K562 (cell line): ENCODE measurements at places on chromosomes 3 and 15. TPM values are rescaled to one million over a fixed set of nuclear protein-coding genes. Genes with fewer than 3 reads are reported as not detected.
A peak's percentile ranks its signal among the peaks of the same experiment; 100 is the strongest.

- DNase-seq = no peak
Measured at GRCh38 chr3:37097776-37098175, 76.6 kb downstream of the LRRFIP2 start.

GRCh38 chr3:188320757-188321156 is 166.8 kb downstream of the LPP start:
- no peak for DNase-seq

Gene GMPS
- polyA plus RNA-seq = 95.9 and 106 TPM in 2 replicates

DNA sequence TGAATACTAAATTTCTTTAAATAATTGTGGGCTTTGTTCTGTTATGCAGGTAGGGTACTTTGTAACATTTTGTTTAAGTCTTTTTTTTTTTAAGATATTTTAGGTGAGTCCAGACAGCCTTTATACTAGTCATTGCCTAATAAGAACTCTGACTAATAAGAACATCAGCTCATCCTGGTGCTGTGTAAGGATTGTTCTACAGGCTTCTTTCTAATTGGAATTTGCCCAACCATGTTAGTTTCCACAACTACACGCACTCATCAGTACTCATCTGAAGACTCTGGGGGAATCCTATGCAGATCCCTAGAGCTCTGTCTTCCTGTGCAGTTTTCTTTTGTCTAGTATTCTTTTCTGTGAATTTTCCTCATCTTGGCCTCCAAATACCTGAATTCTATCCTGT is 741.8 kb downstream of the IGSF11 start:
- no peak for DNase-seq

GRCh38 chr15:76637166-76637565 is 268.0 kb downstream of the SCAPER start:
- DNase-seq = no peak

Gene ABHD6
- 2.3 and 3.4 TPM in 2 replicates for polyA plus RNA-seq

Gene NPAP1
- polyA plus RNA-seq = not detected in 2 replicates

Gene IL12A
- not detected in 2 replicates for polyA plus RNA-seq

DNA sequence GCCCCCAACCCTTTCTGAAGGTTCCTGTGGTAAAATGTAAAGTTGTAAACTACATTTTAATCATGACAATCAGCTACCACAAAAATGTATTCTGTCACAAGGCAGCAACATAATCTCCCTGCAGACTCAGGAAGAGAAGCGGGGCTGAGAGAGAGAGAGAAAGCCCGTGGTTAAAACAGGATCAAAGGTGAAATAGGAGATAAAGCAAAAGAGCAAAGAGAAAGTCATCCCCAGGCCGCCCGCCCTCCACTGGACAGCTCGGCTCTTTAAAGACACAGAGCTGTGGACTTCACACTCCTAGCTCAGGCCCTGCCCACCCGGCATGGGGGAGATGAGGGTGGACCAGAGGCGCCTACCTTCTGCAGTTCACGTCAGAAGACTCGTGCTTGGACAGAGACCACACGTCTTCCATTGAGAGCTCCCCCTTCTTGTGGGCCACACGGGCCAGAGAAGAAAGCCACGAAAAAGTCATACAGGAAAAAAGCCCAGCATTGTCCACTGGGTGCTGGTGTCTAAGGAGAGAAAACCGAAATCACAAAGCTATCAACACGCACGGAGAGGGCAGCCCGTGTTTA is 29.4 kb downstream of the ABCC5 start:
- peak; percentile 86 for DNase-seq

Gene TF
- 3.5 and 3.9 TPM in 2 replicates for polyA plus RNA-seq

GRCh38 chr15:69194025-69194827 is 33.8 kb downstream of the GLCE start:
- no peak for DNase-seq

Gene HSPBAP1
- 3.4 and 5.0 TPM in 2 replicates for polyA plus RNA-seq

- no peak for DNase-seq
Measured at GRCh38 chr3:10249833-10250232, 1.6 kb downstream of the TATDN2 start.

Gene FBXL22
- not detected in 2 replicates for polyA plus RNA-seq

- DNase-seq = no peak
Measured at GRCh38 chr15:57635300-57635909, 43.7 kb downstream of the MYZAP start.

DNA sequence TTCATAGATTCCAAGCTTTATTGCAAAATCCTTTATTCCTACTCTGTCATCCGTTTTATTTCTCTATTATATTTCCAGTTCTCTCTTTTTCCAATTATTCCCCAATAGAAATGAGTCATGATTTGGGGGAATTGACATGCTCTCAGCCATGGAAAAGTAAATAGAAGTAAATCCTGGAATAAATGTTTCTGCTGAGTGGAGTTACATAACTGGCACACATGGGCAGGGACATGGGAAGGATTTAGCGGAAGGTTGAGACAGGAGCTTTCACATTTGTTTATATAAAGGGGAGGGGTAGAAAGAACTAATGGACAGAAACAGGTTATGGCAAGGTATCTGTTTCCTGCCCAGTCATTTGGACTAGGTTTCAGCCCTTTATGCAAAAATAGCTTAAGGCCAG is 221.6 kb downstream of the PLOD2 start:
- DNase-seq = no peak

Gene FSIP1
- polyA plus RNA-seq = 0.30 and 0.36 TPM in 2 replicates

DNA sequence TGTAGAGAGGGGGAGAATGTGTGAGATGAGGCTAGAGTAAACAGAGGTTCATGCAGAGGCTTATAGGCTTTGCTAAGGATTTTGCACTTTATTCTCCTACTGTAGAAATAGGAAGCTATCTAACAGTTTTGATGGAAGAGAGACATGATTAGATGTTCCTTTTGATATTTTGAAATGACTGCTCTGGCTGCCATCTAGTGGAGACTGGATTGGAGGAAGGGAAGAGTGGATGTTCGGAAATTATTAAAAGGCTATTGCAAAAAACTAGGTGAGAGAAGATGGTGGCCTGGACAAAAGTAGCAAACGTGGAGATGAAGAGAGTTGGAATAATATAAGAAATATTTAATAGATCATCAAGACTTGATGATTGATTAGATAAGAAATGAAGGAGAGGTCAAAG is 42.2 kb downstream of the SYN2 start:
- DNase-seq = no peak

GRCh38 chr3:156731813-156732212 is 57.4 kb downstream of the TIPARP start:
- no peak for DNase-seq
